ENCODE measurements at places on chromosomes 7 and 10. TPM values are rescaled to one million over a fixed set of nuclear protein-coding genes. Genes with fewer than 3 reads are reported as not detected.

- no peak overlapping the region for H3K27ac ChIP-seq
- no peaks in the 10 kb centered on the region for H3K36me3 ChIP-seq
- H3K27me3 ChIP-seq: peaks cover 30% of the 10 kb centered on the region
- H3K4me1 ChIP-seq: peaks cover 2% of the 10 kb centered on the region
- DNase-seq: no peak
- no peak overlapping the region for H3K4me3 ChIP-seq
Measured at GRCh38 chr7:159239028-159239427, 94.4 kb upstream of the VIPR2 start.

DNA sequence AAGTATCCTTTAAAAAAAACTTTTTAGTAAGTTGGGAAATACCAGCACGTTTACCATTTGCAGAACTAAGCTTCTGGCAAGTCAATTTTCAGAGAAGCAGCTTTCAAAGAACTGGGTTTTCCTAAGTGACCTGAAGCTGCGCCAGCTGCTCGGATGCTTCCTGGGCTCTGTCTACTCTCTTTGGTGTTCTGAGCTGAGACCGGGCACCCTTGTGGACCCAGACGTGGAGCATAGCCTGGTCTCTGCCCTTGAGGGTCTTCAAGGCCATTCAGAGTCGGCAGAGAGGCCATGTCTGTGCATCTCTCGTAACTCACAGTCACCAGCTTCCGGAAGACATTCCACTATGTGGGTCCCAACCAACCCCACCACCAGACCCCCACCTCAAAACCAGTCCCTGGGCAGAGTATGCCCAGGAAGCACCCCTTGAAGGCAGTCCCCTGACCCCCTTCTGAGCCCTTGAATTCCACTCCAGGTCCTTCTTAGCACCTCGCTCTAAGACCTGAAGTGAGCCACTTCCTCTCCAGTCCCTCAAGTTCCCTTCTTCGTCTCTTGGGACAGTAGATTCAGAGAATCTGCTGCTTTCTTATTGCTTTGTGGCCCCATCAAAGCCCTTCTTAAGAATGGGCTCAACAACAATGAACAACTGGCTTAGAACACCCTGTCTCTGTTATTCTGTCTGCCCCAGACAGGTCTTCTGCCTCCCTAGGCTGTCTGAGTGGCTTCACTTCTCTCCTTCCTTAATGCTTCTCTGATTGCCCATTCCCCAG is 8.5 kb downstream of the CALML5 start:
- H3K4me1 ChIP-seq: no peaks in the 10 kb centered on the region
- no peaks in the 10 kb centered on the region for H3K27me3 ChIP-seq

DNA sequence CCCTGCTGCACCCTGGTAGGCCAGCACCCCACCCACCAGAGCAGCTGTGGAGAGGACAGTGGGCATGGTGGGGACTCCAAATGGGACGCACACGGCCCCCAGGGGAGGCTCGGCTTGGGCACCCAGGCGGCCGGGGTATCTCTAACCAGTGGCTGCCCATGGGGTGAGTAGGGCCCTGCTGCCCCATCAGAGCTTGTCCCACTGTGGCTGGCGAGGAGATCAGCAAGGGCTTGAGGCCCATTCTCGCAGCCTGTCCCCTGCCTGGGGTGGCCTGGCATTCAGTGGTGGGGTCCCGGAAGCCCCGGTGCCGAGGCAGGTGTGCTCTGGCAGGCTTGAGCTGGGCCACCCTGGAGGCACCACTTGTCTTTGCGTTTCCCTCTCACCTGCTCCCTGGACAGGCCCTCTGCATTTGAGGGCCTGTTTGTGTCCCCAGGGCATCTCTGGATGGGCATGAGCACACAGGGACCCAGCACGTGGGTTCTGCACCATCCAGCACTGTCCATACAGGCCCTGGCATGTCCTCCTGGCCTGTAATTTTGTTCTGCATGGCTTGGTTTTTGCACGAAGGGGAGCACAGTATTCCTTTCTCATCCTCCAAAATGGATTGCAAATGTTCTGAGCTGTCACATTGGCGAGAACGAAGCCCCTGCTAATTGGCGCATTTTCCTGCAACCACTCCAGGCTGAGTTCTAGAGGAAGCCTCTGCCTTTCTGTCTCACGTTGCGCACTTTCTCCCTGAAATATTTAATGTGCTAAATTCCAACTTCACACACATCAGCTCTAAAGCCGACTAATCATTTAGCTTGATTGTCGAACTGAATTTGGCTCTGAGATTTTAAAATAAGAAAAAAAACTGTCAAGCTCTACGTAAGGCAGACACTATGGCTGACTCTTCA is 27.2 kb downstream of the PWWP2B start:
- H3K27ac ChIP-seq: no peak overlapping the region
- no peaks in the 10 kb centered on the region for H3K36me3 ChIP-seq
- H3K4me3 ChIP-seq: no peak overlapping the region
- peaks cover 7% of the 10 kb centered on the region for H3K4me1 ChIP-seq

STEAP1 gene
- total RNA-seq: 0.50 TPM

DNA sequence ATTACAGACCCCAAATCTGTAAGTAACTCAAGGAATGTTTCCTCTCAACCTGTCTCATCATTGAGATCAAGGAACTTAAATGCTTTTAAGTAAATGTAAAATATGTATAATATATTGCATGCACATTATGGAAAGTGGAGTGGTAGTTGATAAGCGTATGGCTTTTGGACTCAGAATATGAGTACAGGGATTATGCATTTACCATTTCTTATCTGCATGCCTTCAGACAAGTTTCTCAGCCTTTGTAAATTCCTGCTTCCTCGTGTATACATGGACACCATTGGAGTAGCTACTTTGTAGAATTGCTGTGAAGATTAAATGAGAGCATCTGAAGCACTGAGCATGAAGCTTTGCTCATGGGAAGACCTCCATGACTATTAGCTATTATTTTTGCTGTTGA is 70.5 kb downstream of the CACNB2 start:
- no peak overlapping the region for H3K27ac ChIP-seq
- H3K4me3 ChIP-seq: no peak overlapping the region
- DNase-seq: no peak
- no peaks in the 10 kb centered on the region for H3K27me3 ChIP-seq
- H3K4me1 ChIP-seq: no peaks in the 10 kb centered on the region
- H3K36me3 ChIP-seq: no peaks in the 10 kb centered on the region

SLC4A2 gene
- total RNA-seq: 106 TPM

DNA sequence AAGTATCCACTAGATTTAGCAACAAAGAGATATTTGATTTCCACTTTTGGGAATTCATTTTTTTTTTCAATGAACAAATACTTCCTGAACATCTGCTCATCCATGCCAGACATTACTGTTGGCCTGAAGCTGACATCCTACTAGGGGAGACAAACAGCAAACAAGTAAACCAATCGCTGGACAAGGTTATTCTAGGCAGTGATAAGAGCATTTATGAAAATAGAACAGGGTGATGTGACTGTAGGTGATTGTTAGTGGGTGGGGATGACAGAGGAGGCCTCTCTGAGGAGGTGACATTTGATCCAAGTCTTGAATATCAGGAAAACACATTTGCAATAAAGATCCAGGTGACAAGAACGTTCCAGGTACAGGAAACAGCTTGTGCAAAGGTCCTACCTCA is 89.1 kb upstream of the FAM180A start:
- no peak overlapping the region for H3K4me3 ChIP-seq
- H3K27ac ChIP-seq: no peak overlapping the region
- no peak for DNase-seq
- no peaks in the 10 kb centered on the region for H3K36me3 ChIP-seq
- no peaks in the 10 kb centered on the region for H3K27me3 ChIP-seq

GRCh38 chr10:6136215-6137201 is 47.7 kb downstream of the RBM17 start:
- peak; percentile 32 for DNase-seq
- no peaks in the 10 kb centered on the region for H3K36me3 ChIP-seq
- peak overlapping the region; percentile 38 for H3K4me3 ChIP-seq
- H3K4me1 ChIP-seq: peaks cover 55% of the 10 kb centered on the region
- H3K27ac ChIP-seq: peak overlapping the region; percentile 84

GRCh38 chr10:52111101-52111891 is 202.8 kb upstream of the DKK1 start:
- no peak for DNase-seq
- no peaks in the 10 kb centered on the region for H3K27me3 ChIP-seq
- no peaks in the 10 kb centered on the region for H3K36me3 ChIP-seq
- H3K4me3 ChIP-seq: no peak overlapping the region
- H3K4me1 ChIP-seq: no peaks in the 10 kb centered on the region

NCAPG2 gene
- 101 TPM for total RNA-seq

MKRN1 gene
- total RNA-seq: 73.6 TPM

LFNG gene
- total RNA-seq: 41.0 TPM

DNA sequence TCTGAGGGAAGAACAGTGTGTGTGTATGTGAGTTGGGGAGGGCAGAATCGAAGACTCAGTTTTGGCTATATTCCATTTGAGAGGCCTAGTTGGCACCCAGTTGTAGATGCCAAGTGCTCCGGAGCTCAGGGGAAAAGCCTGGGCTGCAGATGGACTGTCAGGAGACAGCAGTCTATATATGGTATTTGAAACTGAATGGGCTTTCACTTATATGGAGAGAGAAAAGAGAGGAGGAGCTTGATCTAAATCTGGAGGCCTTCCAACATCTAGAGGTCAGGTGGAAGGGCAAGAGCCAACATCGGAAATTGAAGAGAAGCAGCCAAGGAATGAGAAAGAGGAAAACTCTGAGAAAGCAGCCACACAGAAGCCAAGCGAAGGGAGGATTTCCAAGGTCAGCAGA is 350.8 kb upstream of the BMPER start:
- H3K27ac ChIP-seq: no peak overlapping the region
- H3K4me1 ChIP-seq: no peaks in the 10 kb centered on the region
- H3K36me3 ChIP-seq: no peaks in the 10 kb centered on the region
- H3K27me3 ChIP-seq: no peaks in the 10 kb centered on the region
- no peak overlapping the region for H3K4me3 ChIP-seq
- DNase-seq: no peak

GRCh38 chr7:111083413-111083812 is 7.5 kb upstream of the LRRN3 start:
- DNase-seq: peak; percentile 70
- H3K4me3 ChIP-seq: peak overlapping the region; percentile 64
- H3K36me3 ChIP-seq: peaks cover 17% of the 10 kb centered on the region
- peaks cover 72% of the 10 kb centered on the region for H3K4me1 ChIP-seq

- H3K27ac ChIP-seq: no peak overlapping the region
- H3K4me1 ChIP-seq: peaks cover 5% of the 10 kb centered on the region
- no peak overlapping the region for H3K4me3 ChIP-seq
- no peak for DNase-seq
Measured at GRCh38 chr10:126384269-126384873, 3.9 kb downstream of the ADAM12 start.

THNSL1 gene
- total RNA-seq: 3.1 TPM

DNA sequence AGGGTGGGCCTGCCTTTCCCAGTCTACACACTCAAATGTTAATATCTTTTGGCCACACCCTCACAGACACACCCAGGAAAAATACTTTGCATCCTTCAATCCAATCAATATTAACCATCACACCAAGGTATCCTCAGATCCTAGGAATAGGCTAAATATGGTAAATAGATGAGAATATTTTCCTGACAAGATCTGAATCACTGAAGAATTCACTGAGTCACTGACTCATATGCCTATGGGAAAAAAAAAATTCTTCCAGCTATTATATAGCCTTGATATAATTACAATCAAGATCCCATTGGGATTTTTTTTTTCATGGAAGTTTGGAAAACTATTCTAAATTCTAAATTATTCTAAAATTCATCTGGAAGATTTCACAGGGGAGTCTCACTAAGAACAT is 65.8 kb downstream of the INHBA start:
- no peaks in the 10 kb centered on the region for H3K27me3 ChIP-seq
- H3K4me3 ChIP-seq: no peak overlapping the region
- no peaks in the 10 kb centered on the region for H3K4me1 ChIP-seq
- DNase-seq: no peak
- no peak overlapping the region for H3K27ac ChIP-seq

- H3K27me3 ChIP-seq: no peaks in the 10 kb centered on the region
- peak overlapping the region; percentile 28 for H3K27ac ChIP-seq
- DNase-seq: no peak
- peaks cover 30% of the 10 kb centered on the region for H3K4me1 ChIP-seq
- H3K4me3 ChIP-seq: peak overlapping the region; percentile 99
Measured at GRCh38 chr7:118185163-118185860, 1.3 kb downstream of the LSM8 start.

DNA sequence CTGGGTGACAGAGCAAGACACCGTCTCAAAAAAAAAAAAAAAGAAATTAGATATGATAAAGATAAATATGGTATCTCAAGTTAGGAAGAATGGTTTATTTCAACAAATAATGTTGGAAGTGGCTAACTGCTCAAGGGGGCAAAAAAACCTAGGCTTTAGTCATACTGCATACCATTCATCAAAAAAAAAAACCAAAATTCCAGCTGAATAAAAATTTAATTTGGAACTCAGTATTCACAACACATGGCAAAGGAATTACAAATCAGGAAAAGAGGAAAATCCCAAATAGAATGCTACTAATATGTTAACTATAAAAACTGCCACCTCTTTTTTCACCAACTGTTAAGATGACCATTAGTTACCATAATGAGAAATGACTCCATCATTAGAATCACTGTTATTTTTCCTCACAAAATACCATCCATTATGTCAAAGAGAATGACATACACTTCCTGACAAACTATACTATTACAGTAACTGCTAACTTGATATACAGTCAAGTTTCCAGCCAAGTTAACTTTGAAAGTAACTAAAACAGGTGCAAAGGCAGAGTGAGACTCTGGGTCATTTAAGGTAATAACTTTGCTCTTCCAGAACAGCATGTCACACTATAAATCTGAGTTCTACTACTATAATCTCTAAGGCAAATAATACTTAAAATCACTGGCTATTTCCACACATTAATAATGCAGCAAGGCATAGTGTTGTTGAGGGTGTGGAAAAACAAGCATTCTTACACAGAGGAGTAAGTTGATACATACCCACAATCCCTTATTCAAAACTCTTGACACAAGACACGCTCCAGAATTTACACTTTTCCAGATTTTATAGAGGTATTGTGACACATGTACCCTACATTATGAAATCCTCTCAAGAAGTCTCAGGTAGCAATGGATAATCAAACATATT is 10.2 kb downstream of the KBTBD2 start:
- H3K4me1 ChIP-seq: peaks cover 18% of the 10 kb centered on the region
- H3K27me3 ChIP-seq: no peaks in the 10 kb centered on the region
- no peak for DNase-seq
- H3K36me3 ChIP-seq: peaks cover 24% of the 10 kb centered on the region
- H3K4me3 ChIP-seq: no peak overlapping the region

FANK1 gene
- 0.44 TPM for total RNA-seq

GRCh38 chr10:70459774-70460490 is 18.5 kb upstream of the NODAL start:
- no peak overlapping the region for H3K4me3 ChIP-seq
- peaks cover 47% of the 10 kb centered on the region for H3K27me3 ChIP-seq
- H3K4me1 ChIP-seq: no peaks in the 10 kb centered on the region
- no peak overlapping the region for H3K27ac ChIP-seq
